Thyroid gland (tissue), 4 donors: ENCODE measurements at places on chromosomes 2 and 18. TPM values are rescaled to one million over a fixed set of nuclear protein-coding genes. Genes with fewer than 3 reads are reported as not detected.

DNA sequence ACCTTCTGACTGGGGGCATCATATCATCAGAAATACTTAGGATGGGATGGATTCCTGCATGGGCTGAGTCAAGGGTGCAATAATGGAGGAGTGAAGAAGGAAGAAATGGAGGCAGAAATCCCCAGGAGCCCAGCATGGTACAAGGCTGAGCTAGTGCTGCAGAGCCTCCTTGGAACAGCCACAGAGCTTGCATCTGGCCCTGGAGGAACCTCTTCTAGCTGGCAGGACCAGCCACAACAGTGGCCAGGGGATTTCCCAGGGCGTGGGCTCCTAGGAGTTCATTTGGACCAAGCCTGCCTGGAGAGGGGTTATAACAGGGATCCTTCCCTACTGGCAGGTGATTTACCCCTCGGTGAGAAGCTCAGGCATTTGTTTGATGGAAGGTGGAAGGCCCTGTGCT lies 4.7 kb upstream of the IL37 start:
- no peak for DNase-seq
- H3K4me3 ChIP-seq = no peak overlapping the region
- no peaks in the 10 kb centered on the region for H3K4me1 ChIP-seq
- no peak overlapping the region for H3K27ac ChIP-seq
- no peaks in the 10 kb centered on the region for H3K27me3 ChIP-seq
- no peaks in the 10 kb centered on the region for H3K36me3 ChIP-seq

DNA sequence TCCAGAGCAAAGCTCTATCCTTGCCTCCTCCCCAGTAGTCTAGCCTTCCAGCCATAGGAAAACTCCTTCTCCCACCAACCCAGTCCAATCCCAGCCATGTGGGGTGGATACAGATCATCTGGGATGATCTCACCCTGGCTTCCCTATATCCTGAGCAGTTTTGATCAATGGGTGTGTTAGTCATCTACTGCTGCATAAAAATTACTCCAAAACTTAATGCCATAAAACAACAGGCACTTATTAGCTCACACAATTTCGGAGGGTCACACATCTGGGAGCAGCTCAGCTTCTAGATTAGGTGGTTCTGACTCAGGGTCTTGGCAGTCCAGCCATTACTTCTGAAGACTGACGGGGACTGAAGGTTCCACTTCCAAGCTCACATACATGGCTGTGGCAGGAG lies 190.4 kb downstream of the SPP2 start:
- DNase-seq = no peak
- no peaks in the 10 kb centered on the region for H3K27me3 ChIP-seq
- no peaks in the 10 kb centered on the region for H3K4me1 ChIP-seq
- no peaks in the 10 kb centered on the region for H3K36me3 ChIP-seq
- H3K4me3 ChIP-seq = no peak overlapping the region

GRCh38 chr18:63322206-63322605 lies 2.6 kb upstream of the BCL2 start:
- peaks cover 11% of the 10 kb centered on the region for H3K4me1 ChIP-seq
- no peaks in the 10 kb centered on the region for H3K27me3 ChIP-seq
- no peaks in the 10 kb centered on the region for H3K36me3 ChIP-seq
- DNase-seq = no peak
- H3K4me3 ChIP-seq = no peak overlapping the region

DNA sequence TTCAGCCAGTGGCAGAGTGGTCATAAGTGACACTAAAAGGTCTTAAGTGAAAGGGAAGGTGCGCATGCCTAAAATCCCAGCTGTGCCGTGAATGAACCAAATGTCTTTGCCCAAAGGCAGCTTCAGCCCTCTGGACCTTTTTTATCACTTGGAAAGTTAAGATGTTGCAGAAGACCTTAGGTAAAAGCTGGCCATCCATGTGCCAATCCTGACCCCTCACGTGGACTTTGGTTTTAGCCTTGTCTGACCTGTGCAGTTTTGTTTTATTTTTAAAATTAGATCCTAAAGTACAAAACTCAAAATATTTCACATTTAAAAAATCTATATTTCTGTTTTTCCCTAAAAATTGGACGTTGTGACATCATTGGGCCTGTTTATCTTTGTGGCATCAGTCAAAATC lies 429.5 kb downstream of the STK39 start:
- no peak for DNase-seq
- no peak overlapping the region for H3K27ac ChIP-seq
- H3K36me3 ChIP-seq = no peaks in the 10 kb centered on the region
- H3K27me3 ChIP-seq = no peaks in the 10 kb centered on the region

DNA sequence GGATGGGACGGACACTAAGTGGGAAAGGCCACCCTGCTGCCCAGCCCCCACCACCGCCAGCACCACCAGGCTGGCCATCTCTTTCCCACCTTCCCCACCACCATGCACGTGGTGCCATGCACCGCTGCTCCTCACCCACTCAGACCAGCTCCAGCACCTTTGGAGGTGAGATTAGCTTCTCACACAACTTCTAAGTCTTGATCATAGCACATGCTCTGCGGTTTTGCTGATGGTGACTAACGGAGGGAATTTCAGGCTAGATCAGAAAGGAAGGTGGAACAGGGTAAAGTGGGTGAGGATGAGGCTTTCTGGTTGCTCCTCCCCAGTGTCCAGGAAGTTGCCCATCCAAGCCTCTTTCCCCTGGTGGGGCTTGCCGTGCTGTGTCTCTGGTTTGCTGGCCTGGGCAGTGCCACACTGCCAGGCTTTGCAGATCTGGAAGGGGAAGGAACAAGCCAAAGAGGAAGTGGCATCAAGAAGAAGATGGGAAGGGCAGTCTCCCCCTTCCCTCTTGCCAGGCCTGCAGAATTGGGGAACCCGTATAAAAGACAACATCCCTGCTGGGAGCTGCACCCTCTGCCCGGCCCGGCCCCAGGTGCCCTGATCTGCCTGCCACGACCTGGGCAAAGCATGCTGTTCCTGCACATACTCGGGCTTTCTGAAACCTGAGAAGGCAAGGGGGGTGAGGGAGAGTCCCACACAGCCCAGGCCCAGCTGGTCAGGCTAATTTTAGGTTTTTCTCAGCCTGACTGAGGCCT lies 44.3 kb upstream of the CAB39 start:
- no peak for DNase-seq
- H3K4me3 ChIP-seq = no peak overlapping the region
- H3K4me1 ChIP-seq = peaks cover 8% of the 10 kb centered on the region
- no peaks in the 10 kb centered on the region for H3K36me3 ChIP-seq

GRCh38 chr18:62957885-62958472 lies 242.6 kb downstream of the PHLPP1 start:
- DNase-seq = peak; percentile 38
- no peaks in the 10 kb centered on the region for H3K27me3 ChIP-seq
- H3K36me3 ChIP-seq = no peaks in the 10 kb centered on the region
- no peak overlapping the region for H3K27ac ChIP-seq

- no peak for DNase-seq
- H3K4me1 ChIP-seq = no peaks in the 10 kb centered on the region
- no peaks in the 10 kb centered on the region for H3K36me3 ChIP-seq
- no peak overlapping the region for H3K4me3 ChIP-seq
- no peak overlapping the region for H3K27ac ChIP-seq
Measured at GRCh38 chr2:12334412-12334966, 382.2 kb upstream of the TRIB2 start.

- H3K4me1 ChIP-seq = no peaks in the 10 kb centered on the region
- DNase-seq = no peak
- no peak overlapping the region for H3K27ac ChIP-seq
- no peaks in the 10 kb centered on the region for H3K27me3 ChIP-seq
Measured at GRCh38 chr2:74693668-74694067, 39.6 kb downstream of the SEMA4F start.

DNA sequence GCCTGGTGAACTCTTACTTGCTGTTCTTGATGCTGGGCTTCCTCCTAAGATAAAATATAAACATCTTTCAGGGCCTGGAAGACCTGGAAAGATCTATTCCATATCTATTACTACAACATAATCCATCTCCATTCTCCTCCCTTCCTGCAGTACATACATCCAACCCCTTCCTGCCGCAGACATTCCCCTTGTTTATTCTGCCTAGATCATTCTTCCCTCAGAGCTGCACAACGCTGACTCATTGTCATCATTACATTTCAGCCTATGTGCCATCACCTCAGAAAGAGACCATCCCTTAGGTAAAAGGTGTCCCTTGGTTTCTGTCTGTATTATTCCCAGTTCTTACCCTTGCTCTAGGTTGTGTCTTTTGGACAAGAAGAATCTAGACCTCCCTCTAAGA lies 2.5 kb upstream of the CDH7 start:
- H3K27me3 ChIP-seq = no peaks in the 10 kb centered on the region
- no peak overlapping the region for H3K4me3 ChIP-seq
- H3K27ac ChIP-seq = no peak overlapping the region
- peaks cover 8% of the 10 kb centered on the region for H3K4me1 ChIP-seq

DNA sequence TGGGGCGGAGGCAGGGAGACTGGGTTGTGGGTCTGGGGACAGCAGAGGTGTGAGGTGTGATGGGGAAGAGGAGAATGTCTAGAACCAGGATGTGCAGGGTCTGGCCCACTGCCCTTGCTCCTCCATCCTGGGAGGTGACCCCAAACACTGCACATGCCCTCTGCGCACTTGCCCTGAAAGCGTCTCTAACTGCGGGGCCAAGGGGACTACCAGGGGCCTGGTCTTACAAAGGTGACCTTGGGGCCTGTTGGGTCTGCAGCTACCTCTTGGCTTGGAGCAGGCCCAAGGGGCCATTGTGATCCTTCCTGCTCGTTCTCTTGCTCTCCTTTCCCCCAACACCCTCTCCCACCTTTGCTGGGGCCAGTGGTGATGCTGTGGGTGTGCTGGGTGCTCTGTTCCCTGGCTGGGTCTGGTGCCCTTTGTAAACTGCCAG lies 48.0 kb upstream of the FAHD2A start:
- no peak overlapping the region for H3K27ac ChIP-seq
- no peaks in the 10 kb centered on the region for H3K36me3 ChIP-seq
- no peak overlapping the region for H3K4me3 ChIP-seq

GRCh38 chr18:63148449-63149301 lies 170.9 kb downstream of the BCL2 start:
- H3K27me3 ChIP-seq = no peaks in the 10 kb centered on the region
- peaks cover 68% of the 10 kb centered on the region for H3K4me1 ChIP-seq
- H3K27ac ChIP-seq = peak overlapping the region; percentile 74
- DNase-seq = peak; percentile 83
- H3K36me3 ChIP-seq = no peaks in the 10 kb centered on the region

GRCh38 chr2:137800386-137800785 lies 163.9 kb upstream of the HNMT start:
- DNase-seq = no peak
- no peak overlapping the region for H3K4me3 ChIP-seq
- no peaks in the 10 kb centered on the region for H3K4me1 ChIP-seq
- no peaks in the 10 kb centered on the region for H3K36me3 ChIP-seq

GRCh38 chr2:44926957-44927356 lies 14.5 kb upstream of the SIX3 start:
- H3K27me3 ChIP-seq = peaks cover 44% of the 10 kb centered on the region
- no peak overlapping the region for H3K27ac ChIP-seq
- DNase-seq = no peak
- no peaks in the 10 kb centered on the region for H3K36me3 ChIP-seq
- H3K4me3 ChIP-seq = no peak overlapping the region
- peaks cover 25% of the 10 kb centered on the region for H3K4me1 ChIP-seq

GRCh38 chr18:48137374-48138081 lies 207.1 kb upstream of the SMAD2 start:
- H3K4me3 ChIP-seq = peak overlapping the region; percentile 60
- H3K4me1 ChIP-seq = peaks cover 57% of the 10 kb centered on the region

- H3K27ac ChIP-seq = no peak overlapping the region
- H3K27me3 ChIP-seq = no peaks in the 10 kb centered on the region
- H3K4me1 ChIP-seq = no peaks in the 10 kb centered on the region
Measured at GRCh38 chr2:199322151-199322550, 135.6 kb downstream of the SATB2 start.

GRCh38 chr2:41871080-41871479 lies 176.7 kb upstream of the PKDCC start:
- H3K4me1 ChIP-seq = no peaks in the 10 kb centered on the region
- no peak overlapping the region for H3K4me3 ChIP-seq

- no peak for DNase-seq
- H3K4me1 ChIP-seq = no peaks in the 10 kb centered on the region
- no peaks in the 10 kb centered on the region for H3K27me3 ChIP-seq
- H3K4me3 ChIP-seq = no peak overlapping the region
- H3K27ac ChIP-seq = no peak overlapping the region
Measured at GRCh38 chr2:196431957-196432356, 207.6 kb upstream of the CCDC150 start.

- no peaks in the 10 kb centered on the region for H3K36me3 ChIP-seq
- H3K27me3 ChIP-seq = no peaks in the 10 kb centered on the region
- H3K27ac ChIP-seq = no peak overlapping the region
- no peaks in the 10 kb centered on the region for H3K4me1 ChIP-seq
Measured at GRCh38 chr2:234771980-234772732, 179.7 kb upstream of the SH3BP4 start.

DNA sequence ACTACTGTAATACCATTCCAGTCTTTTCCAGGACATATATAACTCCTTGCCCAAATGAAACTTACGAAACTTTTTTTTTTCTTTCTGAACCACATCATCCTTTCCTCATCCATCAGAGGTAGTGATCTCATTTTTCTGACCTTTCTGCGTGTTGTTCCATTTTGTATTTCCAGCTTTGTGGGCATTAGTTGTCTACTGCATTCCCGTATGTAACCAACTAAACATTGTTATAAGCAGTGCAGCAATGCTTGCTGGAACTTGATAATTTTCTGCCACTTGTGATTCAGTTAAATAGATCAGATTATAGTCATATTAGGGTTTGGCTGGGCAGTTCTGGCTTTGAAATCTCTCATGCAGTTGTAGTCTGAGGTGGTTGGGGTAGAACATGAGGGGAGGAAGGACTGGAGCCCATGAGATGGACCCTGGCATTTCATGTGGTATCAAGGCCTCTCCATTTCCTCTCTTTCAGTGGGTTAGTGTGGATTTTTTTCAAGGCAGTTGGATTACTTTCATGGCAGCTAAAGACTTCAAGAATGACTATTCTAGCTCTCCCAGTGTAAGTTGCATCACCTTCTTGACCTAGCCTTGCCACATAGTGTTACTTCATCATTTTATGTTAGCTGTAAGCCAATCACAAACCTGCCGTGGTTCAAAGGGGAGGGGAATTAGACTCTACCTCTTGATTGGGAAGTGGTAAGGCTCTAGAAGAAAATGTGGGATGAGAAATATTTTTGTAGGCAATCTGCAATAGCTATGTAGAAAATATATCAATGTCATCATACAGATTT lies 80.5 kb downstream of the EHBP1 start:
- H3K27me3 ChIP-seq = no peaks in the 10 kb centered on the region
- no peak overlapping the region for H3K27ac ChIP-seq
- no peaks in the 10 kb centered on the region for H3K36me3 ChIP-seq
- no peak overlapping the region for H3K4me3 ChIP-seq

DTNA gene
- total RNA-seq = 236 TPM

ERMN gene
- total RNA-seq = not detected

TMEM200C gene
- 0.08 TPM for total RNA-seq

STPG4 gene
- total RNA-seq = not detected

MOCOS gene
- total RNA-seq = 0.45 TPM

APCDD1 gene
- 12.5 TPM for total RNA-seq

NABP1 gene
- total RNA-seq = 9.3 TPM

CERS6 gene
- 60.6 TPM for total RNA-seq

ALPG gene
- total RNA-seq = not detected

SLC4A5 gene
- 71.6 TPM for total RNA-seq

CYS1 gene
- total RNA-seq = 1.6 TPM

PRKCE gene
- total RNA-seq = 35.3 TPM
